Temporal lobe (tissue), 4 donors: ENCODE measurements at places on chromosomes 1 and 21. TPM values are rescaled to one million over a fixed set of nuclear protein-coding genes. Genes with fewer than 3 reads are reported as not detected.

The SLC6A17 gene
- total RNA-seq, result 13.5 TPM

The CD244 gene
- total RNA-seq, result not detected

The OR10J1 gene
- not detected for total RNA-seq

The ARHGEF16 gene
- 0.25 TPM for total RNA-seq

The FGR gene
- 1.7 TPM for total RNA-seq

The XKR8 gene
- total RNA-seq, result 2.5 TPM

The KISS1 gene
- total RNA-seq, result not detected

The PRR9 gene
- total RNA-seq, result 0.49 TPM

The NRIP1 gene
- total RNA-seq, result 65.4 TPM

The IL23R gene
- not detected for total RNA-seq

The OR4F16 gene
- not detected for total RNA-seq

The BACE2 gene
- 5.4 TPM for total RNA-seq

The SPRTN gene
- 9.6 TPM for total RNA-seq

The PADI2 gene
- total RNA-seq, result 0.74 TPM

The INKA2 gene
- 2.7 TPM for total RNA-seq

The GON4L gene
- 35.7 TPM for total RNA-seq

The RPTN gene
- not detected for total RNA-seq
